Psoas muscle (tissue), 8 donors: ENCODE measurements at places on chromosomes 3 and 15. TPM values are rescaled to one million over a fixed set of nuclear protein-coding genes. Genes with fewer than 3 reads are reported as not detected.

DNA sequence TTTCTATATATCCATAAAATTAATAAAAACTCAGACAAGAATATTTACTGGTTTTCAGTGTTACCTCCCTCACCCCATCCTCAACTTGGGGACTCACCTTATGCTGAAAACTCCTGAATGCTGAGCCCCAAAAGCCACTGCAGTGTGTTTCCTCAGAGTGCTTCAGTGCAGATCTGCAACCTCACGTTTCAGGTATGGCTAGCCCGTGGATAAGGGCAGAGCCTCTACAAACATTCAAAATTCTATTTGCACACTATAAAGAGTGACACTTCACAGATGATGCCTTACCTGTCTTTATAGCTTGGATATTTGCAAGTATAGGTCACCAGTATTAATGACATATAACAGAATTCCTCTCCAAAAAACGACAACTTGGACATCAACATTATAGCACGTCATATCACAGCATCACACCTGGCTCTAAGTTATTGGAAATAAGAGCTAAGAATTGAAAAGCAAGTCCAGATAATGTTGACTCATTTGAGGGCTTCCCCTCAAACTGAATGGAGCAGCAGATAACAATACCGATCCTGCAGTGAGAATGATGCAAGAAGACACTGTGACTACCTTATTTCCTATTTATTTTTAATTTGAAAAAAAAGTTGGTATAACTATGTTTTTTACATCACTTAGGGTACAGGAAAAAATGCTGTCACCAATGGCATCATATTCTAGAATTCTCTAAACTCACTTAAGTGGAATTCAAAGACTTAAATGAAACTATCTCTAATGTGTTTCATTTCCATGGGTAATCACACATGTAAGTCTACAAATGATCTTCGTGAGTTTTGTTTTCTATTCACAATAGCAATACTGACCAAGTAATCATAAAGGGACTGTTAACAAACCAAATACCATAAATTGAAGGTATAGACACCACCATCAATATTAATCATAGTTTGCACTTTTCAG is 40.7 kb upstream of the RSL24D1 start:
- no peak for DNase-seq

- peak; percentile 39 for DNase-seq
These were observed 17.3 kb downstream of the HDAC11 start for GRCh38 chr3:13497386-13497785.

GRCh38 chr3:37492977-37493471 is 318.6 kb upstream of the LRRFIP2 start:
- DNase-seq = no peak

DNA sequence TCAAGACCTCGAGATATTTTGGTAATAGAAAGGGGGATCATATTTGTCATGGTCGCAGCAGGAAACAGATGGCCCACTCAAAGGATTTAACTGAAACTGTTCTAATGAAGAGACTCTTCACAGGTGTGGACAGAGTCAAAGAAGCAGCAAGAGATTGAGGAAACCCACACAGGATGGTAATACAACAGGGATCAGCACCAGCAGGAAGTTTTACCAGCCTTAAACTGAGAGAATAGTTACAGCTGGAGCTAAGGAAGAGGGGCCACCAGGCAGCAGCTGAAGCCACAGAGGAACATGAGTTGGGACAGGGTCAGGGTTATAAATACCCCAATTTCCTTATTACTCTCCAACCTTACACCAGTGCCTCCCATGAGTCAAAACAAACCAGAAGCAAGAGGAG is 131.8 kb upstream of the UBE2E2 start:
- DNase-seq = no peak

GRCh38 chr3:127015282-127016042 is 32.5 kb downstream of the PLXNA1 start:
- DNase-seq = no peak

DNA sequence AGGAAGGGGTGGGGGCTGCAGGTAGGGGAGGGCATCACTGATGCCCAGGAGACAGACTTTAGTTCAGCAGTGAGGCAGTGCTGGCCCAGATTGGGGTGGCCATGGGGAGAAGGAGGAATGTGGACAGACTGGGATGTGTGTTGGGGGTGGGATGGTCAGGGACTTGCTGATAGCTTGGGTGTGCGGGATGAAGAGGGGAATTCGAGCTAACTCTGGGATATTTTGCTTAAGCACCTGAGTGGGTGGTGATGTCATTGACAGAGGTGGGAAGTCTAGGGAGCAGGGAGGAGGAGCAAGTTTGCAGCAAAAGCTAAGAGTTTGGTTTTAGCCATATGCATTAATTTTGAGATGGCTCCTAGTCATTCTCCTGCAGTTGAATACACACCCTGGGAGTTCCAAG is 207.5 kb downstream of the RPLP1 start:
- DNase-seq = no peak

GRCh38 chr15:43067717-43068461 is 37.9 kb downstream of the UBR1 start:
- no peak for DNase-seq

GRCh38 chr15:85504749-85505676 is 124.6 kb downstream of the AKAP13 start:
- DNase-seq = no peak

KIF7 gene
- 0.54 TPM for total RNA-seq

CHL1 gene
- total RNA-seq = 0.67 TPM

LRTM1 gene
- not detected for total RNA-seq
